ENCODE measurements at places on chromosomes 13 and 19.

GRCh38 chr13:98652721-98653462 lies 76.0 kb upstream of the STK24 start:
- no peak for DNase-seq

DNA sequence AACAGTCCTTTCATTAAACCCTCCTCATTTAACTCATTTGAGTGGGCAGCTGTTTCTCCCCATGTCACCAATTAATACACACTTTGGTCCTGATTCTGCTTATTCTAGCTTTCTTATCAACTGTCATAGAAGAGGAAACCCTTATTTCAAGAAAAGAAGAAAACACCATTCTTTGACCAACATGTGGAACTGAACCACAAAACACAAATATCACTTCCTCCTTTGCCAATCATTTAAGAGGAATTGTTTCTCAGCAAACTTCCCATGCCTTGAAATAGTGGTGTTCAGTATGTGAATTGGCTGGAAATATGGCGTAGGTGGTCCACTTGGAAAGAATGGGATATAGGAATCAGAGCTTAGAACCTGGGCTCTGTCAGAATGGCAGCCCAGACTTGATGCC lies 20.4 kb downstream of the MBD3L2B start:
- no peak for DNase-seq

DNA sequence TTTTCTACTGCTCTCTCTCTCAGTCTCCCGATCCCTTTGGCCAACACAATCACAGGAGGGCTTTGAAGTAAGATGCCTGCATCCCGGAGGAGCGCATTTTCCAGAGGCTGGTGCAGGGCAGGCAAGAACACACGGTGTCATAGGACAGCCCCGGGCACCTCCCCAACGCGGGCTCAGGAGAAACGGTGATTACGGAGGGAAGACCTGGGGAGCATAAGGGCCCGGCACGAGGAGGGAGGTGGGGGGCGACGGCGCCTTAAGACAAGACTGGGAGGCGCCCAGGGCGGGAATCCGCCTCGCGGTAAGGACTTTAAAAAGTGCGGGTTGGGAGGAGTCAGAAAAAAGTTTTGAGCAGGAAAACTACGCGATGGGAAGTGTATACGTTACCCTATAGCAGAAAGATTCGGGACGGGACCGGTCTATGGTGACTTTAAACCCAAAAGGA lies 18.7 kb upstream of the ZNF888 start:
- peak; percentile 2 for DNase-seq

- no peak for DNase-seq
Observed at GRCh38 chr19:10565028-10565566, 713 bp downstream of the KRI1 start.

DNA sequence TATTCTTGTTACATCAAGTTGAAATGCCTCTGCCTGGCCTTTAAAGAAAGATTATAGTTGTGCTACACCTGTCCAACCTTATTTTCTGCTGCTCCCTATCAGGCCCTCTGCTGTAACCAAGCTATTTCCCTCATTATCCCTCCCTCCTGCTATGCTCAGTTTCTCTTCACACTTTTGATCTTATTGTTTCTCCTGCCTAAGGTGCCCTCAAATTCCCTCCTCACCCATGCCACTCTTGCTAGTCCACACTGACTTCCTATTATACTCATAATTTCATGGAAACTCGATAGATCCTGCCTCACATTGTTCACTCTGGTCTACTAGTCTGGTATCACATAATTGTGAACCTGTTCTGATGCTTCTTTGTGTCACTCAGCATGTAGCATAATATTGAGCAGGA lies 19.4 kb upstream of the ESD start:
- no peak for DNase-seq

GRCh38 chr19:3369337-3370213 lies 3.2 kb downstream of the NFIC start:
- DNase-seq, result no peak

DNA sequence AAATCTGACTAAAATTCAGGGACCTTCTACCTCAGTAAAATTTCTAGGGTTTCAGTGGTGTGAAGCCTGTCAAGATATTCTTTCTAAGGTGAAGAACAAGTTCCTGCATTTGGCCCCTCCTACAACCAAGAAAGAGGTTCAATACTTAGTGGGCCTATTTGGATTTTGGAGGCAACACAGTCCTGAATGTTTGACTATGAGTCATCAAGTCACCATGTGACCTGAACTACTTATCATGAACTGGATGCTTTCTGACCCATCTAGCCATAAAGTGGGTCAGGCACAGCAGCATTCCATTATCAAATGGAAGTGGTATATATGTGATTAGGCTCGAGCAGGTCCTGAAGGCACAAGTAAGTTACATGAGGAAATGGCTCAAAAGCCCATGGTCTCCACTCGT lies 163.0 kb upstream of the IRS2 start:
- DNase-seq, result no peak

DNA sequence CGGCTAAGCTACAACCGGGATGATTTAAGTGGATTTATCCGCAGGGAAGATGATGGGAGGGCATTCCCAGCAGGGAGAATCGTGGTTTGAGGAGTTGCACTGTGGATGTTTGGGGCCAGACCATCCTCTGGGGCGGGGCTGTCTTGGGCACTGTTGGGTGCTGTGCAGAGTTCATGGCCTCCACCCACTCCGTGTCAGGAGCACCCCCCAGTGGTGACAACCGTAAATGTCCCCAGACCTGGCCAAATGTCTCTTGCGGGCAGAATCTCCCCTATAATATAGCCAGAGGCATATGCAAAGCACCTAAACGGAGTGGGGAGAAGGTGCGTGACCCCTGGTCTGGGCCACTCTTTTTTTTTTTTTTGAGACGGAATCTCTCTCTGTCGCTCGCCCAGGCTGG lies 40.2 kb downstream of the SMIM24 start:
- peak; percentile 33 for DNase-seq

DNA sequence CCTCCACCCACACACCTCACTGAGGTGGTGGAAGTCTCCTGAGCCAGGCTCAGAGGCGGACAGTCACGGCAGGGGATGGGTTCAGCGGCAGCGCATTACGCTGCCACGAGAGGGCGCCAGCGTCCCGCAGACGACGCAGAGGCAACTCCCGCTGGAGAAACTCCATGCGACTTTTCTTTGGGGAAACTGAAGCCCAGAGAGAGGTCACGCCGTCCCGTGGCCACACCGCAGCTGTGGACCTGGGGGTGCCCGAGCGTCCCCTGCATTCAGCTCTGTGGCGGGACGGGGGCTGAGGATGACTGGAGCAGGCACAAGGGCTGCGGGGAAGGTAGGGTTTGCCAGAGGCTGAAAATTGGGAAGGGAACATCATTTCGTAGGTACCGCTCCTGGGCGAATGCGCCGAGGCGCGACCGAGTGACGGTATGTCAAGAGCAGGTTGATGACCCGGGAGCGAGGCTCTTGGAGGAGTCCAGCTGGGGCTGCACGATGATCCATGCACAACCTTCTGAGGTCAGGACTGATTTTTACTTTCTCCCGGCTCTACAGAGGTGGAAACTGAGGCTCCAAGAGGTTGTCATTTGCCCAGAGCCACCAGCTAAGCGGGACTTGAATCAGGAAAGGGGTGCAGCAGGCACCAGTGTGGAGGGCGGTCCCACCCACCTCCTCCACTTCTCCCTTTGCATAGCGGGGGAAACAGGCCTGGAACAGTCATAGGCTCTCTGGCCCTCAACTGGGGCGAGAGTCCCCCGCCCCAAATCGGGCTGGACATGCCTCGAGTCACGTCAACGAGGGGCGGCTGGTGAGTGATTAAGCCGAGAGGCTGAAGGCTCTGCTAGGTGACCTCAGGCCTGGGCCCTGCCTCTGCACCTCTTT lies 690 bp upstream of the ARRDC2 start:
- peak; percentile 72 for DNase-seq

GRCh38 chr13:77338329-77338728 lies 11.4 kb upstream of the MYCBP2 start:
- no peak for DNase-seq

- DNase-seq, result no peak
Observed at GRCh38 chr13:110231348-110232047, 75.5 kb downstream of the COL4A1 start.

DNA sequence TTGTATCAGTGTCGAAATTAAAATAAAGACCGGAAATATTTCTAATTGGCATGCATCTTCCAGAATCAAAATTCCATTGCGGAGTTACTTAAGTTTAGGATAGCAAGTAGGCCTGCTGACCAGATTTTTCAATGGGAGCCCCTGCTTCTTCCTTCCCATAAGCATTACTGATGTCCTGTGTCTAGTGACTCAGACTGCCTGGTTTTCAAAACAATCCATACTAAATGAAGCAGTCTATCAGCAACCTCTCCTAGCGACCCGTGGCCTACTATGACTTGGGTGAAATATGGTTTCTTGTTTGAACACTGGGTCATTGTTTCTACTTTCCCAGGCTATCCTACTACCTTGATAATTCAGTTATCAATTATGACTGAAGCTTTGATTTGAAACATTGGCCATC lies 571.6 kb downstream of the TBC1D4 start:
- no peak for DNase-seq

GRCh38 chr19:48631225-48631624 lies 6.0 kb downstream of the DBP start:
- DNase-seq, result no peak
